ENCODE measurements at places on chromosomes 7 and 10.

- no peak for DNase-seq
Observed at GRCh38 chr7:86931439-86931838, 128.0 kb downstream of the ELAPOR2 start.

GRCh38 chr7:33998476-33998875 is 93.1 kb downstream of the BMPER start:
- no peak for DNase-seq

DNA sequence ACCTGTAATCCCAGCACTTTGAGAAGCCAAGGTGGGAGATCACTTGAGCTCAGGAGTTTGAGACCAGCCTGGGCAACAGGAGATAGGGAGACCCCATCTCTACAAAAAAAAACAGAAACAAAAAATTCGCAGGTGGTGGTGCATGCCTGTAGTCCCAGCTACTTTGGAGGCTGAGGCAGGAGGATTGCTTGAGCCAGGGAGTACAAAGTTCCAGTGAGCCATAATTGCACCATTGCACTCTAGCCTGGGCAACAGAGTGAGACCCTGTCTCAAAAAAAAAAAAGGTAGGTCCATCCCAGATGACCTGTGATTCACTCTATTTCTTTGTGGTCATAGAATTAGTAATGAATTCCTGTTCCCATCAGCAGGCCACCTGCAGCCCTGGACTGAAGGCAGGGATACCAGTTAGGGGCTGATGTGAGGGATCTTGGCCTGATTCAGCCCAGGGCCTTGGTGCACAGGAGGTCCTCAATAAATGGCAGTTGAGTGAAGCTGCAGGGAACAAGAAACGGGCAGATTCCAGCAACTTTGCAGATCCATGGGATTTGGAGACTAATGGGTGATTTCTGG is at the start of gene MYH16:
Gene MYH16, plus strand, starts transcription at position 364 of the 570 bp plus-strand sequence.
- no peak for DNase-seq

GRCh38 chr7:101903515-101903868 is 86.1 kb downstream of the CUX1 start:
- no peak for DNase-seq

GRCh38 chr7:42247301-42247700 is 10.3 kb upstream of the GLI3 start:
- no peak for DNase-seq

- no peak for DNase-seq
Observed at GRCh38 chr10:72490951-72491350, 134.9 kb downstream of the MICU1 start.

DNA sequence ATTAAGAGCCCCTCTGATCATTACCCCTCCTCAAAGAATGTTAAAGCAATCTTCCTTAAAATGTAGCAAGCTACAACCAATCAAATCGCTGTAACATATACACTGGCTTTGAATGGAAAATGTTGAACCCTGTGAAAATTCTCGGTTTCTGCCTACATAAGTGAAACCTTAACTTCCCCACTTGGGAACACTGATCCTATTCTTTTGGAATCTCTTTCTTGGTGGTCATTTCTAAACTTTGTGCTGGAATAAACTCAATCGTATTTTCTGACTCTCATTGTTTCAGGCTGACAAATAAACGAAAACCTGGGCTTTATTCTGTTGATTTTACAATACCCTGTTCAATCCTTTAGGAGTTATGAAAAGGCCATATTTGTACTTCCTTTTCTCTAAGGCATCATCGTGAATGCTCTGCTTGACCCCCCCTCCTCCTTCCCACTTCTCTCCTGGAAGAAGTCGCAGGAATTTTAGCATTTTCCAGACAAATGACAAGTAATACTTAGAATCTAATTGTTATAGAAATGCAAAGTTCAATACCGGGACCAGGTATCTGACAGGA is 155.1 kb upstream of the FAM13C start:
- DNase-seq = no peak

- DNase-seq = no peak
Observed at GRCh38 chr7:105281966-105282365, 106.8 kb downstream of the SRPK2 start.

GRCh38 chr10:1468811-1469210 is 268.5 kb downstream of the ADARB2 start:
- no peak for DNase-seq

DNA sequence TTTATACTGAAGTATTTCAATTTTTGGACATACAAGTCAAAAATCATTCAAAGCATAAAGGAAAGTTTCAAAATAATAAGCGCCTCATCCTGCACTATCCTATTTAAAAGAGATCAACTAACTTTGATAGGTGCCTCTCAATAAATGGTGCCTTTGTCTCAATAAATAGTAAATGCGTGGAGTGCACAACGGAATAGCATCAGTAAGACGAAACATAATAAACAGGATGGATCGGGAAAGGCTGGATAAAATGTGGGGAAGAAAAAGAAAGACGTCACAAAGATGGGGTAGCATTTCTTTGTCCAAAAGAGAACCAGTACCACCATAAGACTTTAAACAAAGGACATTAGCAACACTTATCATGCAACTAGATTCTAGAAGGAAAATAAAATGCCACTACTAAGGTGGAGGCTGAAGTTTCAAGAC is 571 bp upstream of the PRKAR2B start:
- DNase-seq = no peak

DNA sequence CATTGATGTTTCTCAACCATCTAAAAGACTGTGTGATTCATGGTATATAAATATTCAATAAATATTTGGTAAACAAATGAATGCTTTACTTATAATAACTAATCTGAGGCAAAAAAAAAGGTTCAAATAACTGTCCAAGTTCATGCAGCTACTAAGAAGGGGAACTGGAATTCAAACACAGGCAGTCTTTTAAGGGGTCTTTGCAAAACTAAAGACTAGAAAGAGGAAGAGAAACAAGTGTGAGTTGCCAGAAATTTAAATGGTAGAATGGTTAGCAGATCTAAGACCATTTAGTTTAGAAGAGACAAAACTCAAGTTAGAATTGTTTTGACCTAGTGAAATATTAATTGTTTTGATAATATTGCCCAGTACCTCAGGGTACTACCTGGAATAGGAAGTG is 642.0 kb upstream of the LRRN3 start:
- no peak for DNase-seq

DNA sequence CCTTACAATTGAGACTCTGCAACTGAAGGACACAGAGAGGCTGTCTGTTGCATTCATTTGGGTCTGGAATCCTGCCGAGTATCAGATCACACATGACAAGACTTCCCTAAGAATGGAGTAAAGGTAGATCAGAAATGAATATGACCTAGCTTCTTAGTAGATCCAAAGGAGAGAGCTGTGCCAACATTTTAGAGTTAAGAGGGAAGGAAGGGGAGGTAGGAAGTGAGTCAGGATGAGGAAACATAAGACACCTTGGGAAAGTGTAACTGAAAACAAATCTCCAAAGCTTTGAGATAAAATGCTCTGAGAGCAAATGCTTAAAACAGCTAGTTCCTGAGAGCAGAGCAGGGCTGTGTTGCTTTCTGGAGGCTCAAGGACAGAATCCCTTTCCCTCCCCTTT is 6.1 kb upstream of the SLC25A13 start:
- DNase-seq = no peak

- DNase-seq = no peak
Observed at GRCh38 chr10:72315611-72316385, 38.9 kb downstream of the DNAJB12 start.

GRCh38 chr7:146090023-146090645 is 26.5 kb upstream of the CNTNAP2 start:
- no peak for DNase-seq

DNA sequence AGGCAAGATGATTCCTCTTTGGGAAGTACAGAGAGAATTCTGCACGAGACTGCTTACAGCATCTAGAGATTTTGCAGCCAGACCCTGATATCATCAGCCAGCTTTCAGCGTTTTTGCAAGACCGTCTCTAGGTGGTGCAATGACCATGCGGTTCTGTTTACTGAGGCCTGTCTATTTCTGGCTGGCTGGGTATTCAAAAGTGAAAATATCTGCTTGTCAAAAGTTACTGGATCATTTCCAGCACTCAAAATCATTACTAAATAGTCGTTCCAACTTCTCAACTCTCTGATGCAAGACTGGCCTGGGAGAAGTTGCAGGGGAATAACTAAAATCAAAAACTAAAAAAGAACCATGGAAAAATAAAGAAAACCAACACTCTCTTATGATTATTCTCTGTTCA is 240.1 kb downstream of the ELMO1 start:
- no peak for DNase-seq

- no peak for DNase-seq
Observed at GRCh38 chr10:43055217-43055616, 21.7 kb upstream of the RET start.

DNA sequence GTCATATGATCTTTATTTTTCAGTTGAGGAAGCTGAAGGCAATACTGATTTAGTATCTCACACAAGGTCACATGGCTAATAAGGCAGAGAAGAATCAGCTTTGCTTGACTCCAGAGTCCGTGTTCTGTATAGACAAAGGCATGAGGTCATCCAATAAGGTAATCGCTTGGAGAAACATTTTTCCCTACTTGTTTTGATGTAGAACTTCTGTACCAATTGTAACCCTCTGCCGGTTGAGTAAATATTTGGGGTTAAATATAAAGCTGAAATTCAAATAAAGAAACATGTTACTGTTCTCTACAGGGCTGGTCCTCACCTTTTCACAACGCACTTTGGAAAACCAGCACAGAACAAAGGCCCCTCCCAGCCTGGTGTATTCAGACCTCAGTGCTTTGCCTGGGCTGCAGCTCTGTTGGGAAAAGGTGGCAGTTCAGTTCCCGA is 83.0 kb upstream of the INSYN2A start:
- no peak for DNase-seq

DNA sequence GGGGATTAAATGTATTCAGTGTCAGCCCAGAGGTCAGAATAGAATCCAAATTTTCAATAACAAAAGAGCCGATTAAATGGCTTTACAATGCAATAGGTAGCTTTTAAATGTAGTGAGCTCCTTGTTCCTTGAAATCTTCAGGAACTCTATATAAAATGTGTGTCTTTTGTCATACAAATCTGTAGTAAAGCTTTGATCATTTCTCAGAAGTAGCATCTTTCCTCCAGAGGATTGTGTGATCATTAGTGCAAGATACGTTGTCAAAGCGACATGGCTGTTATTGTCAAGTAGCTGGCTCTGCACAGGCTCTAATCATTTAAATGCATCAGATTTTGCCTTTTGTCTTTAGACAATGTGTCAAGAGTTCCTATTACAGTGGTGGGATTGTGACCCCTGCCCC is 116.1 kb upstream of the NAMPT start:
- DNase-seq = no peak

DNA sequence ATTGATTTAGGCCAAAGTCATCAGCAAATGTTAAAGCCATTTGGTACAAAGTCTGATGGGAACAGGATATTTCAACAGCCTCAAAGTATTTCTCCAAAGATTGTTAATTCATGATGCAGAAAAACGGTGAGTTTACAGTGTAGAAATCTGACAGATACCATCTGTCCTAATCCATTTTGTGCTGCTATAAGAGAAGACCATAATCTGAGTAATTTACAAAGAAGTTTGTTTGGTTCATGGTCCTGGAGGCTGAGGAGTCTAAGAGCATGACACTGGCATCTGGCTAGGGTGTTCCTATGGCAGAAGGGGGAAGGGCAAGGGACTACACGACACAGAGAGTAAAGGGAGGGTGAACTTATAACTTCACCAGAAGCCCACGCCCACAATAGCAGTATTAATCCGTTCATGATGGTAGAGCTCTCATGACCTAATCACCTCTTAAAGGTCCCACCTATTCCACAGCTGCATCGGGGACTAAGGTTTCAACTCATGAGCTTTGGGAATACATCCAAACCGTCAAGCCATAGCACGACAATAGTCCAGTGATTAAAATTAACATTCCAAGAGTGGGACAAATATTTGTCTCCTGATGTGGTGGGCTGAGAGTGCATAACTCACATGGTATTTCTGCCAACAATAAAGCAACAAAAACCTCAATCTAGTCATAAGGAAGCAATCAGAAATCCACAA is 298.6 kb upstream of the AKR1E2 start:
- DNase-seq = no peak

- no peak for DNase-seq
Observed at GRCh38 chr7:105487579-105488571, 34.2 kb downstream of the PUS7 start.

DNA sequence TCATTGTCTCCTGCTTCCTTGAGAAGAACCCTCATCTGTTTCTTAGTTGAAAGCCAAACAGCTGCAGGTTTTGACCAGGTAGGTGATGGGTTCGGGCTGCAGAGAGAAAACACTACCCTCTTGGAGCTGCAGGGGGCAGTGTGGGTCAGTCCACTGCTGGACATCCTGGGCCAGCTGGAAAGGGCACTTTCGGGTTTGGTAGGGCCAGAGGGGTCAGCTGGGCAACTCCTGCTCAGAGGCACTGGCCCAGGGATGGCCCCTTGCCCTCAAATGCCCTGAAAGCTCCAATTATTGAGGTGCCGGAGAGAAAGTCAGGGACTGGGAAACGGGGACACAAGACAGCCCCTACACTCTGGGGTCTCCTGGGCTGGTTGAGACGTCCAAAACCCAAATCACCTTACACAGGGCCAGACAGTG is 90.7 kb downstream of the MKI67 start:
- peak; percentile 65 for DNase-seq

- DNase-seq = peak; percentile 67
Observed at GRCh38 chr7:28853834-28854749, 104.0 kb downstream of the TRIL start.

GRCh38 chr10:113450046-113450804 is 102.6 kb upstream of the HABP2 start:
- no peak for DNase-seq

- DNase-seq = no peak
Observed at GRCh38 chr7:141156407-141156806, 82.5 kb downstream of the TMEM178B start.

GRCh38 chr10:51144161-51144781 is 70.0 kb downstream of the PRKG1 start:
- DNase-seq = no peak

GRCh38 chr10:35011771-35012191 is 78.4 kb downstream of the CUL2 start:
- DNase-seq = no peak

DNA sequence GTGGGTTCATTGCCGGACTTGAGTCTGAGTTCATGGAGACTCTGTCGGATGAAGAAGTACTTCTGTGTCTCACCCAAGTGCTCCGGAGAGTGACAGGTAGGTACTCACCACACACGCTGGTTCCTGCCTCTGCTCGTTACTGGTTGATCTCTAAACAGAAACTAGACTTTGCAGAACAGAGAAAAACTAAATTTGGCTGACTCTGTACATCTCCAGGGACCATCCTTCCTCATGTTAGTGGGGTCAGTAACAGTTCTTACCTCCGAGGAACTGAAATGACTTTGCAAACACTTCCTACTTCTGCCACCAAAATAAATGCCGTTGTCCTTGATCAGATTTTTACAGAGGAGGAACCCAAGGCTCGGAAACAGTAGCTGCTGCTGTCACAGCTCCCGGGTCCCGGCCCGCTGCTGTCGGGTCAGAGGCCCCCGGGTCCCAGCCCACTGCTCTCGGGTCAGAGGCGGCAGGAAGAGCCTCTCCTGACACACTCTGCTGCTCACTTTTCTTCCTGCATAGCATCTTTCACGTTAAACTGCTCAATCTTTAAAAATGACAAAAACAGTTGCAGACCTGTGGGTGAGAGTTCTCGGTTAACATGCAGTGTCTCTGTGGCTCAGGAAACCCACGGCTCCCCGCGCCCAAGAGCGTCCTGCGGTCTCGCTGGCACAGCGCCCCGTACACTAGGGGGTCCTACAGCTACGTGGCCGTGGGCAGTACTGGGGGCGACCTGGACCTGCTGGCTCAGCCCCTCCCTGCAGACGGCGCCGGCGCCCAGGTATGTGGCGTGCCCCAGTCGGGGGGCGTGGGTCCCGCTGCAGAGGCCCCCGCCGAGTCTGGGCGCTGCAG is 4.8 kb upstream of the MTG1 start:
- no peak for DNase-seq

Measured in stimulated activated CD4-positive, alpha-beta T cell treated with anti-CD3 and anti-CD28 coated beads, Interleukin-12 subunit alpha, Interleukin-12 subunit beta, amount 100 ng/mL, for 4 hours (primary cell).